Activated CD4-positive, alpha-beta T cell treated with anti-CD3 and anti-CD28 coated beads, Interleukin-2, amount 10 ng/mL, durations not matched to agents 7 days and 5 days (primary cell): ENCODE measurements at places on chromosomes 7 and 10. TPM values are rescaled to one million over a fixed set of nuclear protein-coding genes. Genes with fewer than 3 reads are reported as not detected.

The CPN1 gene
- not detected for total RNA-seq

The CHAT gene
- not detected for total RNA-seq

The NT5C3A gene
- 64.5 TPM for total RNA-seq

The C7orf33 gene
- total RNA-seq: not detected

The IFIT1B gene
- total RNA-seq: not detected

The LAMB4 gene
- total RNA-seq: not detected

The PDK4 gene
- not detected for total RNA-seq

The KCNMA1 gene
- not detected for total RNA-seq

The STEAP1B gene
- 0.17 TPM for total RNA-seq

The ATP6V0A4 gene
- not detected for total RNA-seq

The MDFIC gene
- 91.2 TPM for total RNA-seq

The COBL gene
- not detected for total RNA-seq

The HYAL4 gene
- 0.10 TPM for total RNA-seq

The TFPI2 gene
- not detected for total RNA-seq

The CYP2C9 gene
- total RNA-seq: not detected

The CELF2 gene
- 181 TPM for total RNA-seq
